ENCODE measurements at places on chromosomes 4 and X. TPM values are rescaled to one million over a fixed set of nuclear protein-coding genes. Genes with fewer than 3 reads are reported as not detected.

GRCh38 chrX:22314211-22314610 is 41.5 kb downstream of the CBLL2 start:
- H3K36me3 ChIP-seq: no peaks in the 10 kb centered on the region
- H3K27ac ChIP-seq: no peak overlapping the region
- no peaks in the 10 kb centered on the region for H3K27me3 ChIP-seq

- H3K27ac ChIP-seq: peak within 1 kb of the TSS; percentile 98
- no peaks in the 10 kb centered on the region for H3K27me3 ChIP-seq
- peaks cover 16% of the 10 kb centered on the region for H3K4me1 ChIP-seq
- peak within 1 kb of the TSS; percentile 85 for H3K4me3 ChIP-seq
- H3K36me3 ChIP-seq: peaks cover 39% of the 10 kb centered on the region
Observed at GRCh38 chrX:47218280-47218919, at the start of gene CDK16. Gene CDK16, plus strand, starts transcription at chrX:47218681. Its CDS starts 4,877 bp downstream, at chrX:47223558.

Gene SMIM43
- not detected for total RNA-seq

Gene MAPK10
- 17.4 TPM for total RNA-seq

Gene CT45A2
- total RNA-seq: not detected

Gene GAGE12E
- not detected for total RNA-seq
